ENCODE measurements at places on chromosomes 2 and 18.

- no peak for DNase-seq
Measured at GRCh38 chr2:47662552-47662951, 120.4 kb upstream of the MSH6 start.

GRCh38 chr2:110870545-110870944 is 138.2 kb downstream of the ACOXL start:
- no peak for DNase-seq

DNA sequence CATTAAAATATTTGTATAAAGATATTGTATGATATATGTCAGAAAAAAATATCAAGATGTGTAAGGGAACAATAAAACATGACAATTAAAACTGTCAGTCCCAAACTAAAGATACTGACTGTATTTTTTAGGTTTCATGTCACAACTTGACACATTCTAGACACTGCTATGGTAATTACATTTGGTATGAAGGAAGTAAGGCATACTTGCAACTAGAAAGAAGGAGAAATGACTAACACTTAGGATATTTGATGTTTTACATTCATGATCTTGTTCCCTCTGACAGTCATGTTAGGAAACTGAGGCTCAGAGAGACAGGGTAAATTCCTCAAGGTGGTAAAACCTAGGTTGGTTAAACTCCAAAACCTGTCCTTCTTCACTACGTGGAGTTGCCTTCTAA is 68.3 kb downstream of the TMEFF2 start:
- no peak for DNase-seq

DNA sequence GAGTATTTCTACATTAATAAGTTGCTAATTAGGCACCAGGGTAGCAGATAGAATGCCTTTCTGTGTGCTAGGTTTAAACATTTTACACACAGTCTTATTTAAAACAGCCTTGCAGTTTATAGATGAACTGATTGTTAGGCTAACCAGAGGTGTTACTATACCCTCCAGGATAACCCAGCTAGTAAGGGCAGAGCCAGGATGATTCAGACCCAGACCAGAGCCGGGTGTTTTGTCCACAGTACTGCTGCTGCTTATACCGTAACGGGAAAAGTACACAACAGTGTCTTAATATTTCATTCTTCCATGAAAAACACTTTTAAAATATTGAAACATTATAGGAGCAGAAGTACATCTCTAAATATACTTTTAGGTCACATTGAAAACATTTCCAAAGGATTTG is 82.7 kb downstream of the MALT1 start:
- no peak for DNase-seq

DNA sequence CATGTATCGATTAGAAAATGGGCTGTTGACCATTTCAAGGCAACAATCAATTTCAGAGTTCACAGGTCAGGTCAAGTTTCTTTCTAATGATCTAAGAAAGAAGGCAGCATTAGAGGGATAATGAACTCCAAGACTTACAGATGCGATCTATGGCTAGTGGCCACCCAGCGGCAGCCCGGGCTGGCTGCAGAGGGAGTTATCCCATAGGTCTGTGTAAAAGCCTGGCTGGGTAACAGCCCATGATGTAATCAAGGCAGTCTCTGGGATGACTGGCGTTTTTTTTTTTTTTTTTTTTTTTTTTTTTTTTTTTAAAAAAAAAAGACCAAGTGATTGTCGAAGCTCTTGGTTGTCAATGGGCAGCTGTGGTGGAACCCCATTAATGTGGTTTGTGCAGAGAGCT is 171.1 kb upstream of the SKOR2 start:
- DNase-seq, result no peak

DNA sequence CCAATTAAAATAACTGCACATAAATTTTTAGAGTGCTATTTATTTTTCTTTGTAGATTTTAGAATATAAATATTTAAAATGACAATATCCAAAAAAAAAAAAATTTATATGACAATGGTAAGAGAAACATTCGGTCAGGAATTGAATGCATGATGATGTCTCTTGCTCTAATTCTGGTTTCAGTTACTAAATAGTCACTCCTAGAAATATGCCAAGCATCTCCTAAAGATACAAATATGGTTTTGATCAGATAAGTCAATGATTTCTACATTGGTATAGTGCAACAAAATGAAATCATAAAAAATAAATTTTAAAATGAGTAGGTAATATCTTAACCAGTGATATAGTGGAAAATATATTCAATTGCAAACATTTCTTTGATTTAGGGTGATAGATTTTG is 95.9 kb upstream of the ACKR3 start:
- no peak for DNase-seq

DNA sequence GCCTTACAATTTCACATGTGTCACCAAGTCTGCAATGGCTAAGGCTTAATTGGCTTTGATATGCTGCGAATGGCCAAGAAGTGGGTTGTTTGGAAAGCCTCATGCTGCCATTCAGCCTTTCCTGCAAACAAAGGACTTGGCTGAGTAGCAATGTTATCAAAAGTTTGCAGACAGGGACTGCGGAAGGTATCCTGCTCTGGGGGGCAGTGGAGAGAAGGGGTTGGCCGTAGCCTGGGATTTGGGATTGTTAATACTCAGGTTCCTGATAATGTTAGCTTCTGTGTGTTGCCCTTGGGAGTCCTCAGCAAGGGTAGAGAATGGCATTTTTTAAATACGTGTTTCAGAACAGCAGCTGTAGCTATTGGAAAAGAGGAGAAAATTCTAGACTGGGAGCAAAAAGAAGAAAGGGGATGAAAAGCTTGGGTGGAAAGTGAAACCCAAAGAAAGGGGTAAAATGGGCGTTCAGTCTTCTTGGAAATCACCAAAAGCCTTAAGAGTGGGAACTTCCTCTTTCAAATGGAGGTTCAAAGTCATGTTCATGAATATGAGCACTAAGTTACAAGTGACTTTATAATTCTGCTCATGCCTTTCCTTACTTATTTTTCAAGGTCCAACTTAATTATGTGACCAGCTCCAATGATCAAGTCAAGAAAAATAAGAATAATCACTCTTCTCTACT is 325.1 kb downstream of the RNF144A start:
- DNase-seq, result no peak

DNA sequence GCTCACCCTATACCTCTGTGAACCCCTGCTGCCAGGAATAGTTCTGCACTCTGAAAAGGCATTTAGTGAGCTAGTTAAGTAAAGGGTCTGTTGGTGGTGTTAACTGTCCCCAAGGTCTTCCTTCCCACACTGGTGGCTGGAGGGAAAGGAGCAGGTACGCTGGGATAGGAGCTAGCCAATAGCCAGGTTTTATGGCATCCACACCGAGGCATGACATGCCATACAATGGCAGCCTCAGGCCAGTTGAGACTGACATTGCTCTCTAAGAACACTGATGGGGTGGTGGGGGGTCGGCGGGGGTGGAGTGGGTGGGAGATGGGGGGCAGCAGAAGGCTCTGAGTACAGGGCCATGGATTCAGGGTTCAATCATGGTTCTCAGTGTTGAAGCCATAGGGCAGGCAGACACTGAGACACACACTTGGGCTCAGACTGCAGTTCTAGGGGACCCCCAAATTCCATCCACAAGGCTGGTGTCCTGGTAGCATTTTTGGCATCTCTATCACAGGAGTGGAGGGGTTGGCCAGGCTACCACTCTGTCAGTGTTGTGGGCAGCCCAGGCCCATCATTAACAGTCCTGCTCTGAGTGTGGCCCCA is 136.0 kb downstream of the CTIF start:
- DNase-seq, result no peak

DNA sequence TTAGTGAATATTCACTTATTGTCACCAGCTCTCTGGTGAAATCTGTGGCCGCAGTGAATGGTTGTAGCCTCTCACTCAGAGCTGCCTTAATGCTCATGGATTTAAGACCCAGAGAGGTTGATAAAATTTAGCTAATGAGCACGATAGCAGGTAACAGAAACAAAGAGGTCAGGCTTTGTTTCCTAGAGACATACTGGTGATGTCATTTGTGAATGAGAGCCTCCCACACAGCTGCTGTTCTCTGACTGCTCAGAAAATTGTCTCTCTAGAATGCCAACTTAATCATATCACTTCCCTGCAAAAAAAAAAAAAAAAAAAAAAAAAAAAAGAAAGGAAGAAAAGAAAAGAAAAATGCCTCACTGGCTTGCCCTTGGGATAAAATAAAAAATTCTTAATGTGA is 411.7 kb upstream of the MYT1L start:
- DNase-seq, result no peak

DNA sequence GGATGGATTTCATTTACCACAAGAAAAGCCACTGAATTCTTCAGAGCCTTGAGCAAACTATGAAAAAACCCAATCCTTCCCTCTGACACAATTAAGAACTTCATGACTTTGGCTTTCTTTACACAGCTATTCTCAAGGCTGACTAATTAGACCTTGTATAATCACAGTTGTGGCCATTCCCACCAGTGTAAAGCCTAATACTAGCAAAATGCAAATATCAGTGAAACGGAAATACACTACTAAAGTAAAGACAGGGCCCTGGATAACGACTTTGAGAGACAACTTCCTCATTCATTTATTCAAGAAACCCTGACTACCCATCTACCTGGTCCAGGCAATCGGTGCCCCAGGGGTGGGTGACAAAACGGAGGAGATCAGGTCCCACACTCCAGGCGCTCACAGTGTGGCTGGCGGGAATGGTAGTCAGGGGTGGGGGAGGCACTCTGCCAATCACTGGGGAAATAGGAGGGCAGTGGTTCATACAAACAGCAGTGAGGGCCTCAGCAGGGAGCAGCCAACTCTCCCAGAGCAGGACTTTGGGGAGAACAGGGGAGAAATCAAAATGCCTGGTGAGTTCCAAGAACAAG is 28.1 kb downstream of the TMEM163 start:
- DNase-seq, result no peak

All from stimulated activated CD4-positive, alpha-beta T cell treated with anti-CD3 and anti-CD28 coated beads, Interleukin-15, amount 100 ng/mL, for 48 hours (primary cell).